ENCODE measurements at places on chromosomes 3 and 15.

- no peak for DNase-seq
These were observed 138.4 kb downstream of the TNIK start for GRCh38 chr3:171321559-171322360.

DNA sequence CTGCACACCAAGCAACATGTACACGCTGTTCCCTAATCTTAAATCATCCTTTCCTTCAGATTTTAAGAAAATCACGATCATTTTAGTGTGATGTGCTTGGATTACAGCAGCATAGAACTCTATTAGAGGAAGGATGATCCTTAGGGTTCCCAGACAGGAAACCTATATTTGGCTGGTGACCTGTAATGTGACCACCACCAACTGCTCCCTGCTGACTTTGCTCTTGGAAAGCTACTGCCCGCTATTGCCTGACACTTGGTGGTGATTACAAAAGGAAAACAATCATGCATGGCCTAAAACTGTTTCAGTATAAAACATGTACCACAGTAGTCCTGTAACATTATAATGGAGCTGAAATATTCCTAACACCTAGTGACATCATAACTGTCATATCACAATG is 27.2 kb upstream of the LMOD3 start:
- no peak for DNase-seq

GRCh38 chr3:130825762-130826299 is 68.1 kb upstream of the ATP2C1 start:
- no peak for DNase-seq

- DNase-seq: no peak
These were observed 52.8 kb downstream of the SEMA5B start for GRCh38 chr3:122974764-122975162.

DNA sequence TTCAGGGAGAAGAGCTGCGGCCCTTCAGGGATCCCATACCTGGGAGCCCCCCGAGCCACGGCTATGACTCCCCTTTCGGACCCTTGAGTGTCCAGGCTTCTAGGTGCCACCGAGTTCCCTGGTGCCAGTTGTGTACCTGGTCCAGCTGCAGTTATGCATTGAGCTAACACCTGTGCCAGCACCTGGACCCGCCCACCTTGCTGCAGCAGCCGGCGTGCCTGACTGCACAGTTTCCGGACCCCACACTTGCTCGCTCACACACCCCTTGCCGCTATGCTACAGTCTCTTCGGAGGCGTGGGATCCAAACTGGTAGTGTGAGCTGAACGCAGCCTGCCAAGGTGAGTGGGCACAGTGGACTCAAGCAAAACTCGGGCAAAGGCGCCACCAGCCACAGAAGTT is 284.5 kb upstream of the ROBO1 start:
- DNase-seq: no peak

GRCh38 chr3:5195605-5196004 is 8.1 kb downstream of the EDEM1 start:
- DNase-seq: no peak
